Fibroblast of skin of left biceps (primary cell): ENCODE measurements at places on chromosomes 7 and 10.

DNA sequence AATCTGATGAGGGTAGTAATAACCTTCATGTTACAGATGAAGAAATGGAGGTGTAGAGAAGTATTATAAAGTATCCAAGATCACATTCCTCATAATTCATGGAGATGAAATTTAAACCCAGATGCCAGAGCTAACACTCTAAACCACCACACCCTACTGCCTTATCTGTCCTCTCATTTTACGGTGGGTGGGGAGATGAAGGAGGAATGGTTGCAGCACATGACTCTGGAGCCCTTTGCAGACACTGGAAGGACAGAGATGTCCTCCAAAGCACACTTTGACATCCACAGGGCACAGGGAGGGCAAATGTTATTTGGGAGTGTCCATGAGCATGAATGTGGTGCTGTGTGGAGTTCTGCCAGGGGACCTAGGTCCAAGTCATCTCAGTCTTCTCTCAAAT is 1.1 kb downstream of the PLEKHS1 start:
- no peak for DNase-seq

DNA sequence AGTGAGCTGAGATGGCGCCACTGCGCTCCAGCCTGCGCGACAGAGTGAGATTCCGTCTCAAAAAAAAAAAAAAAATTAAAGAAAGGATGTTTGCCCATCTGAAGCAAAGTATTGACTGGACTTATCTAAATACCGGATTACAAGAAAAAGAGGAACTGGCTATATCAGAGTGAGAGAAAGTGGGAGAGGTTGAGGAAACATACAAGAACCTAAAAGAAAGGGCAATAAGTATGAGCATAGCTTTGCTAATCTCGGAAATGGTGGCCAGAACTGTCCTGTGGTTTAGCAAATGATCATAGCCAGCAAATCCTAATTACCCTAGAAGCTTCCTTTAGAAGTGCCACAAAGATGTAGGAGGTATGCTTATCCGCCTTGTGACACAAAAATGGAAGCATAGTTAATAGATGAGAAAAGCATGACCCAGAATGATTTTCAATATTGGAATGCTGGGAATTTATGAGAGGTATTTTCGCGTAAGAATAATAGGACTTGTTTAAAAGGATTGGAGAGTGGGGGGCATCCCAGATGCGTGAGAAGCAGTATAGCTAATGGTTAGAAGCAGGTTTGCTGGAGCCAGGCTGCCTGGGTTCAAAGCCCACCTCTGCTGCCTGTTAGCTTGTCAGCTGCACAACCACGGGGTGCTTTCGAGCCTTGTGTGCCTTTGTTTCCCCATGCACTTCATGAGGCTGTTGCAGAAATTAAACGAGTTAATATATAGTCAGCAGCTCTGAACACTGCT is 1.2 kb upstream of the GTPBP4 start:
- DNase-seq: peak; percentile 78

GRCh38 chr10:17256051-17256450 is 28.0 kb downstream of the VIM start:
- no peak for DNase-seq

DNA sequence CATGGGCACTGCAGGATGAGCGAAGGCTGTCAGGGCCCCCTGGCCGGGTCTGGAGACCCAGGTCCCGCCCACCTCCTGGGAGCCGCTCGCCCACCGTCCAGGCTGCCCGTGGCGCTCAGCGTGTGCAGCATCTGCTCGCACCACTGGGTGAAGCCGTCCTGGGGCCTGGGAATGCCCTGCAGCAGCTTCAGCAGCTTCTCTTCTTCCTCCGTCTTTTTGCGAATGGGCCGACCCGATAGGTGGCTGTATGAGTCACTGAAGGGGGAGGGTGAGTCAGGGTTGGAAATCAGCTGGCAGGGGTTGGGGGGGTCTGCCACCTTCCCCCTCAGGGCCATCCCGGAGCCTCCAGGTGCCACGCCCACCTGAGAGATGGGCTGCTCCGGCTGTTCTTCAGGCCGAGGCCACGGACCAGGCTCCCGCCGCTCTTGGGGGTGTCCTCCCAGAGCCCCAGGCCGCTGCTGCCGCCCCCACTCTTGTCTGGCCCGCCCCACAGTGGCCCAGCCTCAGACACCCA is 8.7 kb downstream of the GNB2 start:
- no peak for DNase-seq

DNA sequence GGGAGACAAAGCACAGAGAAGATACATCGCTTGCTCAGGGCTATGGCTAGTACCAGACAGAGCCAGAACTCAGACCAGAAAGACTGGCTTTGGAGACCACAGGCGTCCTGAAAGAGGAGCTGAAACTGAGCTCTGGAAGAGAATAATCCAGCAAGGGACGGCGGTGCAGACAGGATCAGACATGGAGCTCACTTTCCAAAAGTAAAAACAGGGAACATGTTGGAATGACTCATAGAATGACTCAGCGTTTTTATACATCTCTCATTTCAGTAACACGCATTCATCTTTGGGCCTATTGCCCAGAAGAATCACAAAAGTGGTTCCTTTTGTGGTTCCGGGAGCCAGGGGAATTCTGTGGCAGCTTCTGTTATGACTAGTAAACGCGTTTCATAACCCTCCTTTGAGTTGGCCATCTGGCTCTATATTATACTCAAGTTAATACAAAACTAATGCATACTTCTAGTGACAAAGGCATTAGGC is 37.2 kb downstream of the PLEKHS1 start:
- peak; percentile 96 for DNase-seq

DNA sequence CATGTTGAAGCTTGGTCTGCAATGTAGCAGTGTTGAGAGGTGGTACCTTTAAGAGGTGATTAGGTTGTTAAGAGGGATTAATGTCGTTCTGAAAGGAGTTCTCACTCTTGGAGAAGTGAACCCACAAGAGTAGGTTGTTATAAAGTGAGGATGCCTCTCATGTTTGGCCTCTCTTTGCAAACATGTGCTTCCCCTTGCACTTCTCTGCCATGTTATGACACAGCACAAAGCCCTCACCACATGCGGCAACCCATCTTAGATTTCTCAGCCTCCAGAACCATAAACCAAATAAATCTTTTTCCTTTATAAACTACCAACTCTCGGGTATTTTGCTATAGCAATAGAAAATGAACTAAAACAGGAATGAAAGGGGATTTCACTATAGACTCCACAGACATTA is 66.3 kb downstream of the KMT2C start:
- no peak for DNase-seq

DNA sequence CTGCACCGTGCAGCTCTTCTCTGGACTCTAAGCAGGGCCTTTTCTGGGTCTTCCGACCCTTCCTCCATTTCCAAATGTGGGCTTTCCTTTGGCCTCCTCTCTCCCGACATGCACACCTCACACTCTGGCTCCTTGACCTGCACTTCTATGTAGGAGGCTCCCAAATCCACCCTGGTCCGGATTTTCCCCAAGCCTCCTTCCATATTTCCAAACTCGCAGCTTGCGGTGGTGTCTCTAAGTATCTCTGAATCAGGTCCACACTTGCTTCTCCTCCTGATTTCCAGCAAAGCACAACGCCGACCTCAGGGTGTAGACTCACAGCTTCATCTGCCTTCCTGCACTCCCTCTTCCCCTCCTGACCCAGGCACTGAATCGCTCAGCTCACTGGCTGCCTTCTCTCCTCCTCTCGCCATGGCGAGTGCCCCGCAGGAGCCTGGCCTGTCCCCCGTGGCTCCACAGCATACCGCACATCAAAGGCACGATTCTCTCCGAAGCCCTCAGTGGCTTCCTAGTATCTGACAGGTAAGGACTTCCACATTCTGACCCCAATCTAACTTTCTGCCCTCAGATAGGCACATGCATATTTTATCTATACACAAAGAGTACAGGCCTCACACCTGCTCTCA is 27.8 kb downstream of the DIP2C start:
- DNase-seq: no peak
